ENCODE measurements at places on chromosomes 2 and 18. TPM values are rescaled to one million over a fixed set of nuclear protein-coding genes. Genes with fewer than 3 reads are reported as not detected.

DNA sequence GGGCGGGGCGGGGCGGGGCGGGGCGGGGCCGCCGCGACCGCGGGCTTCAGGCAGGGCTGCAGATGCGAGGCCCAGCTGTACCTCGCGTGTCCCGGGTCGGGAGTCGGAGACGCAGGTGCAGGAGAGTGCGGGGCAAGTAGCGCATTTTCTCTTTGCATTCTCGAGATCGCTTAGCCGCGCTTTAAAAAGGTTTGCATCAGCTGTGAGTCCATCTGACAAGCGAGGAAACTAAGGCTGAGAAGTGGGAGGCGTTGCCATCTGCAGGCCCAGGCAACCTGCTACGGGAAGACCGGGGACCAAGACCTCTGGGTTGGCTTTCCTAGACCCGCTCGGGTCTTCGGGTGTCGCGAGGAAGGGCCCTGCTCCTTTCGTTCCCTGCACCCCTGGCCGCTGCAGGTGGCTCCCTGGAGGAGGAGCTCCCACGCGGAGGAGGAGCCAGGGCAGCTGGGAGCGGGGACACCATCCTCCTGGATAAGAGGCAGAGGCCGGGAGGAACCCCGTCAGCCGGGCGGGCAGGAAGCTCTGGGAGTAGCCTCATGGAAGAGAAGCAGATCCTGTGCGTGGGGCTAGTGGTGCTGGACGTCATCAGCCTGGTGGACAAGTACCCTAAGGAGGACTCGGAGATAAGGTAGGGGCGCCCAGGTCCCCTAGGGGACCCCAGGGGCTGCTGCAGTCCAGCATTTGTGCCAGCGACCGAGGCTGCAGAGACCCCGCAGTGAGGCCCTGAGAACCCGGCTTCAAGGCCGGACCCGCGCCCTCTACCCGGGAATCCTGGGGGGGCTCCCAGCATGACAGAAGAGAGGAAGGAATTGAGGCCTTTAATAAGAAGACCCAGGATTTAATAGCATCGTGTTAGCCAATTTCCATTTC is at the start of gene KHK:
Gene KHK, plus strand, starts transcription at position 49 of the 870 bp plus-strand sequence. Its CDS starts 488 bp downstream, at position 537.
- no peak for DNase-seq

- DNase-seq = no peak
These were observed 4.9 kb upstream of the CNDP1 start for GRCh38 chr18:74529378-74529777.

GRCh38 chr2:179443180-179443579 is 178.5 kb upstream of the SESTD1 start:
- DNase-seq = no peak

- no peak for DNase-seq
These were observed 560.7 kb upstream of the CRIM1 start for GRCh38 chr2:35794796-35795450.

DNA sequence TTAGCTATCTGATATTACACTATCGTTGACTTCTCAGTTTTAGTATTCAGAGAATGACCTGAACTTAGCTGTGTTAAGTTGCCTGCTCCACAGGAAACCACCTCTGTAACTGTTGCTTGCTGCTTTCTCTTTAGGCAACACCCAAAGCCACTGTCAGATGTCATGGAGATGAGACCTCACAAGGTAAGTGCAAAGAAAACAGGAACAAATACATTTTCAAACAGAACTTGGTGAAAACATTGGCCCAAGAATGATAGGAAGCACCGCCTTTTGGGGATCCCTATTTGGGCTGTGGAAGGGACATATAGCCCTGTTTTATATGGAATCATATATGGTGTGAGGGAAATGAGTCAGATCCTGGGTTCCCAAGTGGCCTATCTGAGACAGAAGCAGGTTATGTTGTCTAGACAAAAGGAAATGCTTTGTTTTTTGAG is 143.4 kb downstream of the UBE2E3 start:
- DNase-seq = no peak

GRCh38 chr2:98585386-98585785 is 22.9 kb downstream of the COA5 start:
- DNase-seq = no peak

- no peak for DNase-seq
These were observed 794 bp downstream of the DLX2 start for GRCh38 chr2:172101821-172102390.

DNA sequence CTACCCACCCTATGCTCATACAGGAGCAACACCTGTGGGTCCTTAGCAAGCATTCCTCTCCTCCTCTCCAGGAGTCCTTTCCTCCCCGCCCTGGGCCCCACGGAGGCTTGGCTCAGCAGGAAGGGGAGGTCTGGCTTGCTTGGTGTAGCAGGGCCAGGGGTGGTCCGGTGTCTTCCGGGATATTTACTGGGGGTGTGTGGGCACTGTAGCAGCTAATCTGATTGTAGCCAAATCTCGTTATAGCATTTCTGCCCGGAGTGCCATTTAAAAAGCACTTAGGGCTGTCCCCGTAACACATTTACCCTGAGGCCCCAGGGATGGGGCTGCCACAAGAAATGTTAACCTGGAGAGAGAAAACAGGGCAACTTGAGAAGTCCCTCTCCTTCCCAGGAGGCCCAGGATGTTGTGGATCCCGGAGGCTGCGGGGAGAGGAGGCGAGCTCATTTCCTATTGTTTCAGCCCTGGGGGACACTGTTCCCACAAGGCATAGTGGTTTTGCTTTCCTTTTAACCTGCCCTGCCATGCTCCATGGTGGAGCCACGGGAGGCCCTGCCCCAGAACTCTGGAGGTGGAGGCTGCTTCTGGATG is 134.5 kb downstream of the CLIP4 start:
- DNase-seq = no peak

DNA sequence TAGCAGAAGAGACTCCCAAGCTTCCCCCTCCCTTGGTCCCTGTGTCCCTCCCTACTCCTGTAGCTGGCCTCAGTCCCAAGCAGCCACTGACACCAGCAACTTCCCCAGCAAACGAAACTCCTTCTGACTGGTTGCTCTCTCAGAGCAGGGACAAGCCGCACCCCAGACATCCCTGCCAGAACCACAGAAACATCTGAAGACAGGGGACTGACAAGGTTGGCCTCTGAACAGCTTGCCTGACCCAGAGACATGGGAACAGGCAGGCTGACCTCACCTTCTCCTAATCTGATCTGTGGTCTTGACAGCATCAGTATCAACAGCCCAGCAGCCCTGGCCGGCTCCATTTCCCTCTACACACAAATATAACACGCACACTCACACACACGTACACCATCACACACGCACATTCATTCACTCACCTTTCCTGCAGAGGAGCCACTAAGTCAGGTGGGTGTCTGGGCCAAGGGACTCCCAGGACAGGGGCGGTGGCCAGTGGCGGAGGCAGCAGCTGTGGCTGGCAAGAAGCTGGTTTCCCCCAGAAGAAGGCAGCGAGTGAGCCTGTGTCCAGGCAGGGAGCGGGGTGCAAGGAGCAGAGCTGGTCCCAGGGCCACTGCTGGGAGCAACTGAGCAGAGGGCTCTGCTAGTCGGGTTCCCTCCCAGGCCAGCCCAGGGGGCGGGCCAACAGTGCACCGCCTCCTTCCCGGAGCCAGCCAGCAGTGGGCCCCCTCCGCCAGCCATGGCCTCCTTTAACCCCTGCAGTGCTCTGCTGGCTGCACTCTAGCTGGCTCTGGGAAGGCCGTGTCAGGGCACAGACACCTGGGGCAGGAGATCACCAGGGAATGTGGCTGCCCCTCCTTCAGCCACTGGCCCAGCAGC is 59.1 kb downstream of the TNS1 start:
- DNase-seq = no peak

The MOCOS gene
- 12.5 TPM for polyA plus RNA-seq

The CD8B gene
- not detected for polyA plus RNA-seq

The ALK gene
- not detected for polyA plus RNA-seq

The PLCD4 gene
- polyA plus RNA-seq = 1.0 TPM

The IL1RL2 gene
- 0.11 TPM for polyA plus RNA-seq
